ENCODE measurements at places on chromosomes 13 and 19. TPM values are rescaled to one million over a fixed set of nuclear protein-coding genes. Genes with fewer than 3 reads are reported as not detected.

DNA sequence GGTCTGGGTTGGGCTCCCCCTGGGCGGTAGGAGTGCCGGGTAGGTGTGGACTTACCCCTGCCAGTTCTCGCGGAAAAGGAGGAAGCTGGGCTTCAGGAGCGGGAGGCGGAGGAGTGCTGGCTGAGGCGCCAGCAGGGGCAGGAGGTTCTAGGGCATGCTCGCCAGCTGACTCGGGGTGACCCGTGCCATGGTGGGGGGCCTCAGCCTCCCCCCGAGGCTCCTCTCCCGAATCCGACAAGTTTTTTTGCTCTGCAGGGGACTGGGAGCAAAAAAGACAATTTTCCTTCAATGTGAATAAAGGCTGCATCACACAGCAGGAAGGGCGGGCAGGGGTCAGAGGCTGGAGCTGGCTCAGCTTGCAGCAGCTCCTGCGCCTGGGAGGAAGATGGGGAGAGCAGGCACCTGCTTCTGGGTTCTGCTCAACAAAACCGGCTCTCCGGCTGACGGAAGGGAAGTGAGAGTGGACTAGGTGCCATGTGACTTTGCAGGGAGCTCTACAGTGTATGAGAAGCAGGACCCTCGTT is 26.5 kb downstream of the RANBP3 start:
- no peak for DNase-seq

GRCh38 chr19:4604912-4605311 is 34.4 kb upstream of the TNFAIP8L1 start:
- DNase-seq = no peak

- DNase-seq = no peak
Observed at GRCh38 chr19:38666663-38667511, 19.4 kb downstream of the ACTN4 start.

The OVOL3 gene
- polyA plus RNA-seq = not detected

The COL4A1 gene
- 30.3 TPM for polyA plus RNA-seq

All from SK-N-SH (cell line).